Fibroblast of skin of abdomen (primary cell): ENCODE measurements at places on chromosomes 3 and 15.

GRCh38 chr15:39205506-39206371 lies 375.1 kb upstream of the THBS1 start:
- DNase-seq = no peak

DNA sequence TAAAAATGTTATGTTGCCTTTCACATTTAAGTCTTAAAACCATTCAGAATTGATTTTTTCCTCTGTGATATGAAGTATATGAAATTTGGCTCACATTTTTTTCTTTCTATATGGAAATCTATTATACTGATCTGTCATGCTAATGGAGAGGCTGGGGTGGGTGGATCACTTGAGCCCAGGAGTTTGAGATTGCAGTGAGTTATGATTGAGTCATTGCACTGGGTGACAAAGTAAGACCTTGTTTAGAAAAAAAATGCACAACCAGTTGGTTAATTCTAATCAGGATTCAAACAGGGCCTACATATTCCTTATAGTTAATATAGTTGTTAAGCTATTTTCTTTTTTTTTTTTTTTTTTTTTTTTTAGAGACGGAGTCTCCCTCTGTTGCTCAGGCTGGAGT lies 230.5 kb downstream of the MFSD1 start:
- peak; percentile 11 for DNase-seq

GRCh38 chr15:80167936-80168335 lies 15.1 kb downstream of the FAH start:
- no peak for DNase-seq

DNA sequence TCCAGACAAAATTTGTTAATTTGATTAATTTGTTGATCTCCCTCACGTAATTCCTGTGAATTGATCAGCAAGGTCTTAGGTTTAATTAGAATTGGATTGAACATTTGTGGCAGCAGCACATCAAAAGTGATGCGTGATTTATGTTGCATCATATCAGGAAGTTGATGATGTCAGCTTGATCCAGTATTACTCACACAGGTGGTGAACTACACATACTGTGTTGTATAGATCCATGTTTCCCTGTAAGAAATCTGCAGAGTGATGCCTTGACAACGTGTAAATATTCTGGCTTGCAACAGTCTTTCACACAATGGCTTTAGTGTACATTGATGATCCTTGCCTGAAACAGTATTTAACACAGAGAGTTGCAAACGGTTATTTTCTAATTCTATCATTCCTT lies 200.4 kb downstream of the ADAMTSL3 start:
- DNase-seq = no peak

GRCh38 chr15:73683257-73683776 lies 866 bp upstream of the CD276 start:
- DNase-seq = no peak

DNA sequence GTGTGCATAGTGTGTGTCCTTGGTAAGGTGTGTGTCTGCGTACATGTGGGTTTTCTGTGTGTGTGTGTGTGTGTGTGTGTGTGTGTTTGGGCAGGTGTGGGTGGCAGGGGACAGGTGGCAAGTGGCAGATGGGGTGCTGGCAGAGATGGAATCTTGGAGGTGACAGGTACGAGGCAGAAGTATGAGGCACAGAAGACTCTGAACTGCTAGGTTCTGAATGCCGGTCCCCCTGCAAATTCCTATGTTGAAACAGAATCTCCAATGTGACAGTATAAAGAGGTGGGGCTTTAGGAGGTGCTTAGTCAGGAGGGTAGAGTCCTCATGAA lies 29.8 kb downstream of the SRPRB start:
- no peak for DNase-seq

- DNase-seq = no peak
Observed at GRCh38 chr3:128598884-128599664, 51.5 kb downstream of the RPN1 start.

DNA sequence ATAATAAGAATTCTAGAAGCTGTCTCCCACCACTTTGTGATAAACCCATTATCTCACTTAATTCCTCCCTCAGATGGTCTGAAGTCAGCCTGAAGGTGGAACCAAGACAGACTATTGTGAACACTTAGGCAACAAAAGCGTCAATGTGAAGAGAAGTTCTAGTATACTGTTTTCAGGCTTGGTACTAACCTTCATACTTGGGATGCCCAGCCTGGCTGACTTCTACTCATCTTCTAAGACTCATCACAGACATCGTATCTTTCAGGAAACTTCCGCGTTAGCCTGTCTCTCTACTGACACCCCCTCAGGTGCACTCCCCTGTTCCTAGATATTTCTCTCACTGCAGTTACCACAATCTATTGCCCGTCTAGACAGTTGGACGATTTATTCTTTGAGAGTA lies 201.2 kb downstream of the SATB1 start:
- DNase-seq = no peak

GRCh38 chr3:70383360-70383831 lies 71.0 kb upstream of the MDFIC2 start:
- DNase-seq = no peak

GRCh38 chr3:27939521-27939920 lies 217.4 kb upstream of the EOMES start:
- no peak for DNase-seq

- DNase-seq = no peak
Observed at GRCh38 chr3:150260398-150260710, 147.7 kb upstream of the TSC22D2 start.

- DNase-seq = peak; percentile 56
Observed at GRCh38 chr3:25563601-25564000, 101.1 kb downstream of the TOP2B start.

- DNase-seq = peak; percentile 86
Observed at GRCh38 chr3:47381317-47382157, 716 bp downstream of the PTPN23 start.
